CD4-positive, alpha-beta T cell treated with Interleukin-2 at 100 ng/mL for 4 hours (primary cell): ENCODE measurements at places on chromosomes 13 and 19.

- no peak for DNase-seq
Measured at GRCh38 chr13:110633776-110634175, 18.4 kb downstream of the NAXD start.

- no peak for DNase-seq
Measured at GRCh38 chr13:26050568-26051230, 1.1 kb downstream of the SHISA2 start.

DNA sequence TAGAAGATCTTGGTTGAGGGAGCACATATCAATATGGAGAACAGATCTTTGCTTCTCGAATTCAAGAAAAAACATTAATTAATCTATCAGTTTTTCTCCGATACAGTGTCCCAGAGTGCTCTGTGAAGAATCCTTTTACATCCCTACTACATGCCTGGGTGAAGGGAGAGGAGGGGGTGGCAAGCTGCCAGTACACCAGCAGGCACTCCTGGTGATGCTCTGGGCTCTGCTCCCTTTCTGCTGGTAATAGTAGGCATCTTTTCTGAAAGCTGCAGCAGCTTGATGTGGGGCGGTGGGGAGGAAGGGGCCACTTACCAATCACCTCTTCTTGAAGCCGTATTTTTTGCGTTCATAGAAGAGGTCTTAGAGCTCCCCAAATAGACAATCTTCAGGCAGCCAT lies 30.7 kb downstream of the PBX4 start:
- no peak for DNase-seq

DNA sequence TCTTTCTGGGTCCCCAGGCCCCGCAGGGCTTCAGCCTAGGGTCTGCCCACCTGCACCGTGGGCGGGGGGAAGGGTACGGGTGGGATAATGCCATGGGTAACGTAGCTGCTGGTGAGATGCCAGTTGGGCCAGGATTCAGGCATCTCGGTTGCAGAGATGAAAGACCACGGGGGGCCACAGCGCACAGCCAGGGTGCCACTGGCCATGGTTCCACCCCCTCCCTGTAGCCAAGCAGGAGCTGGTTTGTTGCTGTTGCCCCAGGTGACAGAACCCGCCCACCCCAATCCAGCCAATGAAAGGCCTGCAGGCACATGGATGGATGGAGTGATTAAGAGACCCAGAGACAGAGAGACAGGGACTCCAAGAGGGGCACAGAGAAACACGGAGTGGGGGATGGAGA lies 1.0 kb upstream of the CGB7 start:
- no peak for DNase-seq

GRCh38 chr19:2274931-2275535 lies 6.9 kb downstream of the PEAK3 start:
- DNase-seq = no peak

DNA sequence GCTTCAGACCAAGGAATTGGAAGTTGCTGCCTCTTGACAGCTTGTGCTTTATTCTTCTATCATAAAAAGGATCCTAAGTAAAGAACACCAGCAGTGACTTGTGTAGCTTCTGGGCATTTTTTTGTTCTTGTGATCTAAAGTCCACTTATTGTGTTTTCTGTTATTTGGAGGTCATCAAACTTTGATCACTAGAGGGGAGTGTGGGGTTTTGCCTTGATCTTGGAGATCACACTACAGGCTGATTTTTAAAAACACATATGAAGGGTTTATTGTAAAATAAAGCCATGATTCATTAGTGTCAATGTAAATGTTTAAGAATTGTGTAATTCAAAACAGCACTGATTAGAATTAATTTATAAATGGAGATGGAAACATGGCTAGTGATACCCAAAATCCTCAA lies 328.7 kb upstream of the EDNRB start:
- no peak for DNase-seq

DNA sequence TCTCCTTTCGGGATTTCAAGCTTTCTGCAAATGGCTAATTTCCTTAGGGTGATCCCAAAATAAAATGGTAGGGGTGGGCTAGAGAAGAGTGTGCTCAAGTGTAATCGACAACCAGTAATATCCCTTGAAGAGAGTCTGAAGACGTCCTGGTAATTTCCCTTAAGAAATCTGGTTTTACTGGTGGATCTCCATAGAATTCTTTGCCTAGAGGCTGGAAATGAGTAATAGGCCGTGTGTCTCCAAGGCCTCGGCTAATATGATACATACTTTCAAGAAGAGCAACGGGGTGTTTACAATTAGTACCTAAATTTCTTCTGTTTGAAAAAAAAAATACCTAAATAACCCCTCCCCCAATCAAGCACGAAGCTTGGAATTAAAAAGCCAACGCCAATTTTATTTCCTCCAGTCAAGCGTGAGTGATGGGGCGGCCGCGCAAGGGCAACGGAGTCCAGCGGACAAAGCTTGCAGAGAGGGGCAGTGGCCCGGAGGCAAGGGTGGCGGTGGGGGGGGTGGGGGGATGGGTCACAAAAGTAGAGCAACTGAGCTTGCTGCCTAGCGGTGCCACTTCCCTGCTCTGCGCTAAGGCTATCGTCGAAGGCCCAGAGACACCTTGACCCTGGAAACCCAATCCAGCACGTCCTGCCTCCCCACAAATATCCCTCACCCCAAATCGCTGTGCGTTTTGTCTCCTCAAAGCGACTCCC lies 7.8 kb downstream of the SOX21 start:
- DNase-seq = no peak

GRCh38 chr13:32548837-32549236 lies 10.2 kb upstream of the N4BP2L2 start:
- DNase-seq = no peak

- DNase-seq = no peak
Measured at GRCh38 chr13:51721496-51721895, 82.5 kb downstream of the DHRS12 start.

DNA sequence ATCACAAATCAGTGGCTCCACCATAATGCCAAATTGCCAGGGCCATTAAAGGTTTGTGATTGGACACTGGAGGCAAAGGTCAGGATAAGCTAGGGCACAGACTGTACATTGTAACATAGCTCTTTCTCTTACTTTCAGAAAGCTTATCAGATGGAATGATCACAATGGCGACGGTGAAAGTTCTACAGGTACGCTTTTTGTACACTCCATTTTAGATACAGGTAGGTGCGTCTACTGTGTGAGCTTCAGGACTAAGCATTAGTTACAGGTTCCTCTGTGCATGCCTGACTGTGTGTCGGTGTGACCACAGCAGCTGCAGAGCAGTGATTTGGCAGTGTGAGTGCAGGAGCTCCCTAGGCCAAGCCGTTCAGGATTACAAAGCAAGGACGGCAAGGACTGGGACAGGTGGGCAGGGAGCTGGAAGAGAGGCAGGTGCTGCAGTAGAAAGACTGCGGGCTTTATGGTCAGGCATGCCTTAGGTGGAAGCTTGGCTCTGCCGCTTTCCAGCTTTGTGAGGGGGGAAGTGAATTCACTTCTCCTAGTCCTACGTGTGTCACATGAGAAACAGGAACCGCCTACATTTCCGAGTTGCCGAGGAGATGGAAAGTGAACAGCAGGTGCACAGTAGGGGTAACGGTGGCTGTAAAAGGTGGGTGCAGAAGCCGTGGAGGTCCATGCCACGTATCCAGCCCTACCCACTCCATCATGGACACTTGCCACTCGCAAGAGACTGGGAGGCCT lies 49.6 kb downstream of the MRPL57 start:
- no peak for DNase-seq

DNA sequence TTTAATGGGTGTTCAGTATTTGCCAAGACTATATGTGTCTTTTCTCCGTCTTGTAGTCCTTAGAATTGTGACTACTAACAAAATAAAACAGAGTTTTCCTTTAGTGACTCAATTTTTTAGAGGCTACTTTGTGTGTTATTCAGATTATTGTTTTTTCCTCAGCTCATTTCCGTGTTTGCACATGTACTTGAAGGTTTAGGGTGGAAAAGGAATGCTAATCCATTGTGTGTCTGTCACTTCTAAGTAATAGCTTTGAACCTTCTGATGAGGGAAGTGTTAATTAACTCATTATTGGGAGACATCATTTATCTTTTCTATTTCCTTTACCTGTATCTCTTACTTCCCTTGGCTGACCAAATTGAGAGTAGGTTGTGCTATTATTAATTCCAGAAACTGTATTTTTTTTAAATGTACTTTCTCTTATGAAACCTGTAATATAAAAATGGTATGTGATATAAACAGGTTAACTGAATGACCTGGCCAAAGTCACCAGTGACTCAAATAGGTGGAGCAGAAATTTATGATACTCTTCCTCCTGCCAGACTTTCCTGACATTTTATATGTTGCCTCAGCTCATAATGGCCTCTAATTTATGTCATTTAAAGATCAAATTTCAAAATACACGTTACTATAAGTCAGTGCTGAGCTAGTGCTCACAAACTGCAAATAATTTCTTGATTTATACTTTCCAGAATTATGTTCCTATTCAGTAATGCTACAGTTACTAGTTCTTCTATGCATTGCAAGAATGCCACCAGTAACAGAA lies 88.8 kb downstream of the LMO7 start:
- no peak for DNase-seq

- peak; percentile 49 for DNase-seq
Measured at GRCh38 chr19:6590827-6591319, at the start of gene CD70. Gene CD70, minus strand, starts transcription at chr19:6591150. Its CDS starts 148 bp downstream, at chr19:6591002.
